ENCODE measurements at places on chromosomes 1 and 21.

DNA sequence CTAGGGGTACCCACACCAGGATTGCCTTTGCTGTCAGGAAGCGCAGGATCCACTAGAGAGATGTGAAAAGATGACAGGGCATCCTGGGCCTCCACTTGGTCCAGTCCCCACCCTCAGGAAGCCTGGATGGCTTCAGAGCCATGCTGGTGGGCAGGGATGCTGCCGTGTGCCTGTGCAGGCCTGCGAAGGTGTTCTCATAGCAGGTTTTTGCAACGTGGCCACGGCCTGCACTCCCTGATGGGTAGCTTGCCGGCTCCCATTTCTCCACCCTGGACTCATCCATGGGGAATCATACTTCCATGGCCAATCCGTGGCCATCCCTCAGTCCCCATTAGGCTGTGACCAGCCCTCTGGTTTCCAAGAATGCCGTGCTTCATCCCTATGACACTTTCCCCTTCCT, 34.1 kb upstream of the CNTN2 start:
- DNase-seq, result no peak

GRCh38 chr1:98388441-98388840, 273.1 kb upstream of the SNX7 start:
- peak; percentile 75 for DNase-seq

DNA sequence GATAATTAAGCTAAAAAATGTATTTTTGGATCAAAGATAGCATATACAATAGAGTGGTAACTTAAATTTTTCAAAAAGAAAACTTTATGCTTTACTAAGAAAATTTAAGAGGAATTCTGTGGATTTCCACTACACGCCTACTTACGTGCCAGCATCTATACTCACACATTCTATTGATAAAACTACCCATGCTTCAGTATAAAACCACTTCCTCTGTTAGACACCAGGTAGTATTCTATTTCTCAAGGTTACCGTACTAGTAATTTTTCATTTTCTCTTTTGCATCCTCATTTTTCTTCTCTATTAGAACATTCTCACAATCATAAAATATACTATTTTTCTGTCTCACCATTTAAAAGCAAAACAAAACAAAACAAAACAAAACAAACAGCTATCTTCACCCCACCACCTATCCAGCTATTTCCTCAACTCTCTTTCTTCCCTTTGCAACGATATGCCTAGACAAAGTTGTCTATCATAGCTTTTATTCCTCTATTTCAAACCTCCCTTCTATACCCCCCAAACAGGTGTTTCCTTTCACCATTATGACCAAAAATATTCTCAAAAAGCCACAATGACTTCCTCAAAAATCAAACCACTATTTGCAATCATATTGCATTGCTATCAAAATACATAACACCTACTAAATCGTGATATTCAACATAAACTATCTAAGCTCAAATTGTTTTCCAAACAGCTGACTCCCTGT, 1652.0 kb downstream of the MRPL39 start:
- DNase-seq, result no peak

DNA sequence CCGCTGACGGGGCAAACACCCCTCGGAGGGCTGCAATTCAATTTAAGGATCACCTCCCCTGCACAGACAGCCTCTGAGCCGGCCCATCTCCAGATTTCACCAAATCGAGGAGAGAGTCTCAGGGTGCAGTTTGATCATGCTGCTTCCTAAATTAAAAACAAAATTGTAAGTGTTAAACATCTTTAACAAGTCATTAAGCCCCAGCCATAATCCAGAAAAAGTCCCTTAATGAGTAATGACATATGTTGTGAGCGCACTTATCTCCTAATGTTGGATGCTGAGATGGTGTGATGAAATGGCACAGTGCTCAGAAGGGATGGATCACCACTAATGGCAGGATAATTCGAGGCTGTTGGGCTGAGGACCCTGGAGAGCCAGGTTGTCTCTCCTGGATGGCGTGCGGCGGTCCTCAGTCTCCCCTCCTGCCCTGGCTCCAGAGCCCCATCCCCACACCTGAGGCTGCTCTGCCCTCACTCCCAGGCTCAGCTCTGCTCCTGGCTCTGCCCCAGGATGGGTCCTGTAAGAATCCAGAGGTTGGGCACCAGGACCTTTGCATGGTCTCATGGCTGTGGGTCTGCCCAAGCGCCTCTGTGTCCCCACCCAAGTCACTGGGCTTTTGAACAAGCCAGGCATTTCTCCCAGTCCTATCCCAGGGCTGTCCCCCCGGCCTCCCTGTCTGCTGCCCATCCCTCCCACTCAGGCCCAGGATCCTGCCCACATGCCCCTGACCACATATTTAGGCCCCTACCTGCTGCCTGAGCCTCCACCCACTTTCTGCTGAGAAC, 224.4 kb upstream of the POU3F1 start:
- no peak for DNase-seq

GRCh38 chr1:30872033-30872947, 36.3 kb downstream of the SDC3 start:
- DNase-seq, result no peak

DNA sequence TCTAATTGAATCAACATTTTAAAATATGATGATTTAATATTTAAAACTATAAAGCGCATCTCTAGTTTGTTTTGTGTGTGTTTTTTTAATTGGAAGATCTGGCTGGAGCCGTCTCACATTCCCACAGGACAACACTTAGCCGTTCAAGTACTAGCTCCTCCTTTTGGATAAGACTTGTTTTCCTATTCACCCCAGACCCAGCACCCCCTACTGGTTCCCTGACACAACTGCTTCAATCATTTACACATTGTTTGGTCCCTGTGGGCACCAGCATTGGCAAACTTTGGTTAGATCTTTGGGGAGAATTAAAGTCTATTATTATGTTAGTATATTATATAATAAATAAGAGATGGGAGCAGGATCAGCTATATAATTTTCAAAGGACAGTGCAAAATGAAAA, 34.5 kb downstream of the TYW3 start:
- DNase-seq, result peak; percentile 42

DNA sequence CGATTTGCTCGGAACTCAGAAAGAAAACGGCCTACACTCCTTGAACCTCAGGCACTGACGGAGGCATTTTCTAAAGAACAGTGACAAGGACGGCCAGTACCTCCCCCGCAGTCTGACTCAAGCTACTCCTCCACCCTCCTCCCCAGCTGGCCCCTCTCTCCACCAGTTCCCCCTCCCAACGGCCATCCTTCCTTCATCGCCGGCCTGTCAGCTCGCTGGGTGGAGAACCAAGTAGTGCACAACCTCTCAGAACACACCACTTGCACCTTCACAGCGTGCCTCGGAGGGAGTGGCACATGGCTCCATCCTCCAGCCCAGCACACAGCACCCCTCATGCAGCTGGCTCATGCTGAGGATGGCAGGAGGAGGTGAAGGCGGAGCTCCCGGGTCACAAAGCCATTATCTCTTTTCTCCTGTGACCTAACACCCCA, 58.8 kb downstream of the TOR1AIP2 start:
- DNase-seq, result no peak

DNA sequence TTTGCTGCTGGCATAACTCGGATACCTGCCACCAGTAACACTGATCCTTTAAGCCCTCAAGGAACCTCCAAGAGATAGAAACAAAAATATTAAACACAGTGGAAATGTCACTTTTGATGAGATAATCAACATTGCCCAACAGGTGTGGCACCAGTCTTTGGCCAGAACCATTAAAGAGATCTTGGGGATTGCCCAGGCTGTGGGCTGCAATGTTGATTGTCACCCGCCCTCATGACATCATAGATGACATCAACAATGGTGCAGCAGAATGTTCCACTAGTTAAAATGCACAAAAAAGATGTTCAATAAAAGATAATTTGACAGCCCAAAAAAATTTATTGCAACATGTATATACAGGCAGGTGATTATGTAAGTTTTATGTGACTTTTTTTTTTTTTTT, 20.2 kb upstream of the ZMYM1 start:
- no peak for DNase-seq

- DNase-seq, result peak; percentile 89
Observed at GRCh38 chr1:8169364-8170058, 143.4 kb upstream of the ERRFI1 start.
